ENCODE measurements at places on chromosomes 4 and X.

DNA sequence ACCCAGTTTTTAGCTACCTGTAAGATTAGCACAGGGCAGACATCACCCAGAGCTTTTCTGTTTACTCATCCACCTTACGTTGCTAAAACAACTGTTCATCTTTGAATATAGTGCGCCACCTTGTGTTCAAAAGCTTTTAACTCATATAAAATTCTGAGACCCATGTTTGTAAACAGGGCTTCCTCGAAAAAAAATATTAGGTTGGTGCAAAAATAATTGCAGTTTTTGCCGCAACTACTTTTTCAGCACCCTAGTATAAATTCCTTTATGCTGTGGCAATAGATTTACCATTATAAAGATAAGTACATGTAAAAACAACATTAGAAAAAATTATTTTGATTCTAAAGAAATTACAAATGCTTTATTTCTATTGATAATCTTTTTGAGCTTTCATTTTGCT lies 147.9 kb downstream of the LRBA start:
- peak; percentile 28 for DNase-seq

DNA sequence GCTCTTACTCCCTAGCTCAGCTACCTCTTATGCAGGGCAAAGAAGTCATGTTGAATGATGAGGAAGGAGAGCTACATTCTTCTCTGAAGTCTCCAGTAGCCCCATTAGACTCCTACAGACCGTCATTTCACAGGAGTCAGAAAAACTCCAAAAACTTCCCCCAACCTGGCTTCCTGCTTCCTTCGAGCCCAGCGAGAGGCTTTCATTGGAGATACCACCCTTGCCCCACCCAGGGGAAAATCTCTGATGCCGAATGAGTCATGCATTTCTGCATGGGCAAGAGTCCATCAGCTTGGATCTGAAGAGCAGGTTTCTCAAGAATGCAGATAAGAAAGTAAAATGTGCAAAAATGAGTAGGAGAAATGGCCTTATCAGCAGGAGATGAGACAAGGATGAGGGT lies 53.0 kb downstream of the ARSF start:
- no peak for DNase-seq

- no peak for DNase-seq
Measured at GRCh38 chr4:111269439-111269838, 646.6 kb upstream of the PITX2 start.

DNA sequence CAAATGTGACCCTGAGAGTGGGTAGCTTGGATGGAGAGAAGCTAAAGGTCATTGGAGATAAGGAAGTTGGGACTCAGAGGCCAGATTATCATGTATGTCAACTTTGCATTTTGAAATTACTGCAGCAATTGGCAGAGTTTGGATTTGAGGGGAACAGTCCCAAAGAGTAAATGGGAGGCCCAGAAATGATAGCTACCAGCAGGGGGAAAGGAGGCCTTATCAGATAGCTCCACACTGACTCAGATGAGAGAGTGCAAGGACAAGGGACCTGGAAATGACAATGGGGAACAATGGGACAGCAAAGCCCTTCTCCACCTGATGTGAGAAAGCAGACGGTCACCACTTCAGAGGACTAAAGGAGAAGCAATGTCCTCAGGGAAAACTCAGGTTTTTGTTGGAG lies 201.5 kb upstream of the JADE1 start:
- DNase-seq = no peak

GRCh38 chr4:7429069-7429416 lies 5.7 kb downstream of the PSAPL1 start:
- DNase-seq = no peak

- DNase-seq = no peak
Measured at GRCh38 chr4:141301216-141301615, 80.5 kb downstream of the ZNF330 start.

- no peak for DNase-seq
Measured at GRCh38 chr4:164081371-164081770, 586.9 kb downstream of the TMA16 start.

DNA sequence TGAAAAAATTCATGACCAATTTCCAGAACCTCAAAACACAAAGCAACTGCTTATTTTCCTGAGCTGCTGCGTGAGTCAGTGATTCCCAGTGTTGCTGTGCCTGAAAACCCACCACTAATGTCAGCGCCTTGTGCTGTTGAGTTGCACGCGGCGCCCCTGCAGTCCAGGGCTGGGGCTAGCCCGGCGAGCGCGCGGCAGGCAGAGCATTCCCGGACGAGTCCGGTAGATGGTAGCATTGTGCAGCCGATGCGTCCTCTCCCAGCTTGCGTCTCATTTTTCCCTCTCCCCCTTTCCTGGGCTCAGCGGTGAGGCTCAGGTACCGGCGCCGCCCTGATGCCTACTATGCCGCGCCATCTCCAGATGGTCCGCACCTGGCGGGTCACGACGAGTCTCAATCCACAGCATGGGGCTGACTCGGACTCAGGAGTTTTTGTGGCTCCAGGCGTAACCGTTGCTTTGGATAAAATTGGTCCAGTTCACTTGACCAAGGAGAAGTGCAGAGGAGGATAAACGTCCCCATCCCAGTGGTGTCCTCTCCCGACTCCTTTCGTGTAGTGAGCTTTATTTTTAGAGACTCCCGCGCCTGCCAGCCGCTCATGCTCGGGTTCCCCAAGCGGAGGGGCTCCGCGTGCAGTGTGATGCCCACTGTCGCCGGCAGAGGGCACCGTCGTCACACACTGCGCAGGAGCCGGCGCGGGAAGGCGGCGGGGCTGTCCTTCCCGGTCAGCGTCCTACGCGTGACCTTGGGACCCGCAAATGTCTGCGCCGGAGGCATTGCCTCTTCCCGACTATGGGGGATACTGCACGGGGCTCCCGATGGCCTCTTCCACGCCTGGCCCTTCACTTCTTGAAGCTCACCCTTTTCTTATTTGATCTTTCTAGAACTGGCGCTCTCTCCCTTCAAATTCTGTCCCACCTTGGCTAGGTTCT lies 53.6 kb upstream of the IGFBP7 start:
- DNase-seq = peak; percentile 43

- no peak for DNase-seq
Measured at GRCh38 chr4:80321341-80321740, 14.2 kb upstream of the CFAP299 start.

DNA sequence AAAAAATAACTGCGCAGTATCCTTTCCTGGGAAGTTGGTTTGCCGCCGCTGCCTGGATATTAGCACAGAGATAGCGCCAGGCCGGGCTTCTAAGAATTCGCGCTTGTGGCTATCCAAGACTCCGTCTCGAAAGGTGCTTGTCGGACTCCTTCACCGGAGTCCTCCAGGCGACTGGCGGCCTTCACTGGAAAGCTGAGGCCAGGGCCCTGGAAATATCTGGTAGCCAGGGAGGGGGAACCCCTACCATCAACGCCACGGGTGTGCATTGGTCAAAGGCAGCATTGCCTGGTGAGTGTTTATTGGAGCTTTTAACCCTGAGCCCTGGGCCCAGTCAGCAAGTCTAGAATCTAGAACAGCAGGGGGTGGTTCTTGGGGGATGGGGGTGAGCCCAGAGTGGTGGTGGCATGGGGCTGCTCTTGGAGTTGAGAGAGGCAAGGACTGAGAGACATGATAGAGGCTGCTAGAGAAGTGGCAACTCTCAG lies 577 bp upstream of the PIM2 start:
- DNase-seq = peak; percentile 33

- DNase-seq = no peak
Measured at GRCh38 chrX:14489437-14489836, 39.9 kb upstream of the GLRA2 start.

- no peak for DNase-seq
Measured at GRCh38 chr4:38124961-38125360, 164.8 kb downstream of the PTTG2 start.

- no peak for DNase-seq
Measured at GRCh38 chr4:1178300-1179088, 6.1 kb upstream of the SPON2 start.

GRCh38 chr4:173091362-173091761 lies 77.2 kb upstream of the GALNT7 start:
- DNase-seq = no peak

- DNase-seq = no peak
Measured at GRCh38 chr4:48046059-48046458, 29.5 kb downstream of the NIPAL1 start.

DNA sequence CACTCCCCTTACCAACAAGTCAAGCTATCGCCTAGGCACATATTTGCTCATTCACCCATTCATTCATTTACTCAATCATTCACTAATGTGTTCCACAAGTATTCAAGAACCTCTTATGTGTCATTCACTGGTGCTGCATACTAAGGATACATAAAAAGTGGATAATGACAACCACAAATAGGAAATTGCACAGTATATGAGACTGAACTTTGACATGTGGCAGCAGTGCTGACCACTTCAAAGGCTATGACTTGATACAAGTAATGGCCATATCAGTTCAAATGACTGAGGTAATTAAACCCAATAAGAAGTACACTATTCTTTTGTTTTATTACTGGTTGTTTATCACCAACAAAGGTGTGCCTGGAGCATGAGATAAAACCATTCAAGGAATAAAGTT lies 282.5 kb downstream of the KLHL13 start:
- no peak for DNase-seq

DNA sequence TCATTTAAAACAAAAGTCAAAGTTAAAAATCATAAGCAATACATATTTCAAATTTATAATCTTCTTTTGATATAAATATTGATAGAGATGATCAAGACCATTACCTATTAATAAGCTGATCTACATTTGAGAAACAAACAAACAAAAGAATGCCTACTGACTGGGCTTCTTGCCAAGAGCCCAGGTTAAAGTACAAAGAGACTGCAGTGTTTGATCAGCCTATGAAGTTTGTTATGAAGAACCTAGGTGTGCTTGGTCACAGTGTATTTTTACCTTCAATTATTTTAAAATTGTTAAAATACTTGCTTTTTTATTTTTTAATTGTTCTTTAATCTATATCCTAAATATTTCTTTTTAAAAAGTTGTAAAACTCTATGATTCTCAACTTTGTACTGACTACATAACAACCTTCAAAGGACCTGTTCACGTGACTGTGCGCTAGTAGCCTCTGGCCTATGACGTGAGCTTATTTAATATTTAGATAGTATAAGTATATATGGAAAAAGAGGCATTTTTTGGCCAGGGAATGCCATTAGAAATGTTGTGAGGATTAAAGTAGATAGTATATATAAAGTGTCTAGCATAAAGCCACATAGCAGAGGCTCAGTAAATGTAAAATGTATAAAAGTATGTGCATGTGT lies 11.4 kb upstream of the SLC39A8 start:
- DNase-seq = no peak

- DNase-seq = peak; percentile 43
Measured at GRCh38 chr4:37891260-37892159, 626 bp downstream of the TBC1D1 start.

DNA sequence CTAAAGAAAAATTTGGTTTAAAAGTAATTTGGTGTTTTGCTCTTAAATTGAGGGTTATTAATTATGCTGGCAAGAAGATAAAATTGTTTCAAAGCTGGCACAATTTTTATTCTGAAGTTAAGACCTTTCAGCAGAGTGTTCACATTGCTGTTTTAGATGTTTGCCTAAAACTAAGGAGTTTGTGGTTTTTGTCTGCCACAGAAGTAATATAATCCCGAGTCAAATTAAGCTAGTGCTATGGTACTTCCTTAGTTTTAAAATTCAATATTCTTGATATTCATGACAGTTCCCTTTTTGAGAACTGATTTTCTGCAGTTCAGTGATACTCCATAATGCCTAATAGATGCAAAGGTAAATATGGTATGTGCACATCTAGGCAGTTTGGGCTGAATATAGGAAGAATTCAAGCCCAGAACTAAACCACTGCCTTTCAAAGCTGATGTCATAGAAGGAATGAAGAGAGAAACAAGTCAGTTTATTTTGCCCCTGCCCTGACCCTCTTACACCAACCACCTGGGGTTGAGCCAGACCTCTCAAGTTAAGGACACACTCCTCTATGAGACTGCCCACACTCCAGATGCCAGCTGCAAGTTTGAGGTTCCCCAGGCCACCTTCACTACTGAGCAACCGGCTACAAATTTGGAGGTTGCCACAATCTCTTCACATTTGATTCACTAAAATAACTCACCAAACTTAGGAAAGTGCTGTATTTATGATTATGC lies 32.1 kb upstream of the VEGFC start:
- DNase-seq = no peak

DNA sequence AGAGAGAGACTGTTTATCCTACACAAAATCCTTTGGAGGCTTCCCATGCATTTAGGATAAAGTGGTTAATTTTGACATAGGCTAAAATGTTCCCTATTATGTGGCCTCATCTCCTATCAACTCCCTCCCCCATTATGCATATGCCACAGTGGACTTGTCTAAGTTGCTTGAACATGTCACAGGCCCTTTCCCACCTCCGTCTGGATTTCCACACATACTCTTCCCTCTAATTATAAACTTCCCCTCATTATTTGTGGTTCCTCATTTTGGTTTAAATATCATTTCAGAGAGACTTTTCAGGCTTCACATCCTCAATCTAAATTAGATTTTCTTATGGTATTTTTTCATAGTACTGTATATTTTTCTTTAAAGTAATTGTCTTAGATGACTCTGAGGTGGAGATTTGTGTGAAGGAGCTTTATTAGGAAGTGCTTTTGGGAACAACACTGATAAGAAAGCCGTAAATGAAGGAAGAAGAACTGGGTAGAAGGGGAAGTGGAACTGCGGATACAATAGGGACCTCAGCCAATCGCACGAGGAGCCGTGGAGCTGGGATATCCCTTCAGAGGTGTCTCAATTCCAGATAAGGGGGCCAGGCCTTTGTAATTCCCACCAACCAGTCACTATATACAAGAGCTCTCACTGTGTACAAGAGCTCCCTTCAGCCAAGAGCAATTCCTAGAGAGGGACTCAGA lies 7.9 kb downstream of the C4orf17 start:
- DNase-seq = no peak

DNA sequence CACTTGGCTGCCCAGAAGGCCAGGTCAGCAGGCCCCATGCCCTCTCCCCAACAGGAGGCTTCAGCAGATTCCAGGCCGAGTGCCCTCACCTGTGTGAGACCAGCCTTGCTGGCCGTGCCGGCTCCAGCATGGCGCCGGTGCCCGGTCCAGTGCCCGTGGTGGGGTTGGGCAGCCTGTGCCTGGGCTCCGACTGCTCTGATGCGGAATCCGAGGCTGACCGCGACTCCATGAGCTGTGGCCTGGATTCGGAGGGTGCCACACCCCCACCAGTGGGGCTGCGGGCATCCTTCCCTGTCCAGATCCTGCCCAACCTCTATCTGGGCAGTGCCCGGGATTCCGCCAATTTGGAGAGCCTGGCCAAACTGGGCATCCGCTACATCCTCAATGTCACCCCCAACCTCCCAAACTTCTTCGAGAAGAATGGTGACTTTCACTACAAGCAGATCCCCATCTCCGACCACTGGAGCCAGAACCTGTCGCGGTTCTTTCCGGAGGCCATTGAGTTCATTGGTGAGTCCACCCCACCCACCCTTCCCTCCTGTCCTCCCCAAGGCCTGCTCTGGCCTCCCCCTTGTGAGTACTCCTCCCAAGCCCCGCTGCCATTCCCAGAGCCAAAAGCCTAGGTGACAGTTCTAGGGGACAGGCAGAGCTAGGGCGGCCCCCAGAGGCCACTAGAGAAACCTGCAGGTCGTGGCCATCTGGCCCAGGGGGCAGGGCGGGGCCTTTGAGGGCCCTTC lies 2.3 kb downstream of the DUSP9 start:
- peak; percentile 76 for DNase-seq
